ENCODE measurements at places on chromosomes 11 and 22.

DNA sequence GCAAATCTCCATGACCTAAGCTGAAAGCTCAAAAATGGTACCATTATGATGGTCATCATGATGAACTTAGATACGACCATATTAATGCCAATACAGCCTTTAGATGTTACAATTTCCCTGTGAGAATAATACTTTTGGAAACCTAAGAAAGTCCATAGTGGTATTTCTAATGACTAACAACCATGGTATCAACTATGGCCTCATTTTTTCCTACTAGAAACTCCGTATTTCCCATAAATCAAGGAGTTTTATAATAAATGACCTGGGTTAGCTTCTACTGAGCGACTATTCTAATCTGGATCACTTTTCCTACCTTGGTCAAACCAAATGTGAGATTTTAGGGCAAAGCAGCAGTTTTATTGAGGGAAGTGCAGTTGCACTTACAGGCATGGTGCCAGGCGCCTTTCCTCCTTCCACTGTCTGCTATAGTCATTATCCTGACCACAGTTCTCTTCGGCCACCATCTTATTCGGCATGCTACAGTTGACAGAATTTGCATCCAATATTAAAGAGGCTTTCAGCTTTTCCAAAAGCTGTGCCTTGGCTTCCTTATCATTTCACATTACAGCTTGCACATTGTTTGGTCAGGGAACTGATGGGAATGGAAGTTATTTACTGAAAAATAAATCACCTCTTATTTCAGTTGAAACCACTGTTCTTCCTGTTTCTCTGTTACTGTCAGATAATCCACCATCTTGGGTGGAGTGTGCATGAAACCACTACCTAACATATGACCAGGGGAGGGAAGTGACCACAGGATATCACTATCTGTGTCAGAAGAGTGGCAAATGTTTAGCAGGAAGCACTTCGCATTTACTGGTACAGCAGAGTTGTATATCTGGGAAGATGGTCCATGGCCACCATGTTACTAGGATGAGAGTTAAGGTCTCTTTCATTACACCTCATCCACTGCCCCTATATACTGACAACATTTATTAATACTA lies 74.5 kb upstream of the PICALM start:
- DNase-seq: peak; percentile 92

DNA sequence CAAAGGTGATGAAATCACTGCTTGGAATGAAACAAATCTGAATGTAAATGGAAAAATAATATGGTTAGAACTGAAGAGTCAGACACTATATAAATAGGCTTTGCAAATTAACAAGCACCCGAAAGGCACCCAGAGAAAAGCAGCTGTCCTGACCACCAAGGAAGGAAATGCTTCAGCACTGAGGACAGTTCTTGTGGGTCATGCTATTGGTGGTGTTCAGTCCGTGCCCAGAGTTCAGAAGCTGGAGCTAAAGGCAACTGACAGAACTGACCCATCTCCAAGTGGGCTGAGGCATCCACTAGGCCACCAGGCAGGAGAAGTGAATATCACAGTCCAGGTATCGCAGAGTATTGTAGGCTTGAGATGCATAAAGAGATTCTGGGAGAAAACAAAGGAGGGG lies 208.9 kb downstream of the OPCML start:
- DNase-seq: no peak

DNA sequence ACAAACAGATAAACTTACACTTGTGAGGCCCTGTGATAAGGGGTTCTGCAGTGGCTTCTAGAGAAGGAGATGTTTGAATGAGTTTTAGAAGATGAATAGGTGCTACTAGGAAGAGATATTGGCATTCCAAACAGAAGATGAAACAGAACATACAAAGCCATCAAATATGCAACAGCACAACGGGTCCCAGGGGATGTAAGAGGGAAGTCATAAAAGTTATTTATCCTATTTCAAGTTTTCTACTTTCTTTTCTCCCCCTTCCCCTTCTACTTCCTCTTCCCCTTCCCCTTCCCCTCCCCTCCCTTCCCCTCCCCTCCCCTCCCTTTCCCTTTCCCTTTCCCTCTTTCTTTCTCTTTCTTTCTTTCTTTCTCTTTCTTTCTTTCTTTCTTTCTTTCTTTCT lies 94.9 kb upstream of the CADM1 start:
- DNase-seq: no peak

DNA sequence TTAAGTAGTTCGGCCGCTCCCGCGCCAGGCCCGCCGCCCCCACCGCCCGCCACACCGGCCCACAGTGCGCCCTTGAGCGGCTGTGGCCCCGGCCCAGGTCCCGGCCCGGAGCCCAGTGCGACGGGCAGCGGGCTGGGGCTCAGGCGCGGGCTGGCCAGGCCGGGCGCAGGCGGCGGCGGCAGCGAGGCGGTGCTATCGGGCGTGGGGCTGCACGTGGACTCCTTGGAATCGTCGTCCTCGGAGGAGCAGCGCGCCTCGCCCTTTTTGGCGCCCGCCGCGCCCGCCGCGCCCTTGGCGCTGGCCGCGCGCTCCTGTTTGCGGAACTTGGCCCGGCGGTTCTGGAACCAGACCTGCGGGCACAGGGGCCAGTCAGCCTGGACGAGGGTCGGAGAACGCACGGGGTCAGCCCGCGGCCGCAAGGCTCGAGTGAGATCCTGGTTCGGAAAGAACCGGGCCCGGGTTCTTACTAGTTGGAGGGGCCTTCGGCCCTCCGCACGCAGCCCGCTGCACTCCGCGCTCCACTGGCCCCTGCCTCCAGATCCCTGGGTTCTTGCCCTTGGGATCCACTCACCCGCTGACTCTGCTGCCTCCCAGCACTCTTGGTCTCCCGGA lies 4.0 kb downstream of the PHOX2A start:
- peak; percentile 19 for DNase-seq

DNA sequence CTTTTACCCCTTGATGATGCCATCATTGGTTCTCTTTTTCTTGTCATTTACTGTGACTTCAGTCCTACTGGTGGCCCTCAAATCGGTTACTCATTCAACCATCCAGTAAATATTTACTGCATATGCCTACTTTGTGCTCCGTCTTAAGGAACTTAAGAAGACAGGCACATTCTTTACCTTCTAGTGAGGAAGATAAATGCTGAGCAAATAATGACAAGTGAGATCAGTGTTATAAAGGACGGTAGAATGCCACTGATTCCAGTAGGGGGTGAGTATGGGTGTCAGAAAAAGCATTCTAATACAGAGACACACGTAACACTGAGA lies 1.6 kb downstream of the ANKRD42 start:
- DNase-seq: peak; percentile 38

DNA sequence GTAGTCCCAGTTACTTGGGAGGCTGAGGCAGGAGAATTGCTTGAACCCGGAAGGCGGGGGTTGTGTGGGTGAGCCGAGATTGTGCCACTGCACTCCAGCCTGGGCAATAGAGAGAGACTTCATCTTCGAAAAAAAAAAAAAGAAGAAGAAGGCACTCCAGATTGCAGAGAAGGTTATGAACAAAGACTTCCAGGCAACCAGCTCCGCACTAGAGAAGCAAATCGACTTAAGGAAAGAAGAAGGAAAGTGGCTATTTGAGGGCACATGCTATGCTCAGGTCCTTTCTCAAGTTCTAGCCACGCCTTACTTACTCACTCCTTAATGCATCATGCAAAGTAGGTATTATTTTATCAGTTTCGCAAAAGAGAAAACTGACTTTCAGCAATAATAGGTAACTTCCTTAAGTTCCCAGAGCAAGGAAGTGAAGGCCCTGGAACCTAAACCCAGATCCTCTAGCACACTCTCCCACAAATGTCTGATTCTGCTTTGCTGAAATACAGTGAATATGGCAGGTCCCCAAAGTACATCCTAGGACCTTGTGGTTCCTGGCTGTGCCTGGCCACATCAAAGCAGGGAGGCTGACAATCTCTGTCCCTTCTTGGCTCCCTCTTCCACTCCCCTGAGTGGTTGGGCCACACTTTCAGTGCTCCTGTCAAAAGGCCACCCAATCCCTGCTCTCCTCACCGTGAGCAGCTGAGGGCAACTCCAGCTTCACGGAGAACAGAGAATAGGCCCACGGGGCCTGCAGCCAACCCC lies 14.2 kb downstream of the CD3E start:
- DNase-seq: peak; percentile 32

GRCh38 chr11:60994541-60995080 lies 23.1 kb downstream of the CD6 start:
- DNase-seq: no peak

DNA sequence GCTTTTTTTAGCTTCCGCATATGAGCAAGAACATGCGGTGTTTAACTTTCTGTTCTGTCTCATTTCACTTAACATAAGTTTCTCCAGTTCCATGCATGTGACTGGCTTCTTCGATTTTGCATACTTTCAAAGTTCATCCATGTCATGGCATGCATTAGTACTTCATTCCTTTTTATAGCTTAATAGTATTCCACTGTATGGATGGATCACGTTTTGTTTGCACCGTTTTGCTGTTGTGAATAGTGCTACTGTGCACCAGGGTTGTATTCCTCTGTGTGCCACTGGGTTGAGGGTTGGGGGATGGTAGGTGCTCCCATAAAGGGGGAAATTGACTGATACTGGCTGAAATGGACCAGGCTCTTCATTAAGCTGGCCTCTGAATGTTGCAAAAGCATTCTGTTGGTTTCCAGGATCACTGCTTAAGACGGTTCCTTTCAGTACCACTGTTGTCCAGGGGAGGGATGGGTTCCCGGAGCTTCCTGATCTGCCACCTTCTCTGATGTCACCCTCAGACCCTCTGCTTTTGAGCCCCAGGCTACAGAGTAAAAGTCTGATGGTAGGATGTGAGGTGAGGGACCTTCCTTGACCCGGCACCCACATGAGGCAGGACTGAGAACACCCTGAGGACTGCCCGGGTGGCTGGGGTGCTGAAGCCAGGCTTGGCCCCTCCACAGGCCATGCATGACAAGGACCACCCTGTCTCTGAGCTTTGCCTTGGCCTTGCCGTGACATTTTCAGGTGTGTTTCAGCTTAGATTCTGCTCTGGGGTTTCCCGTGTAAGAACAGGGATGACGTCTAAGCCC lies 24.4 kb downstream of the DGCR6L start:
- DNase-seq: no peak

DNA sequence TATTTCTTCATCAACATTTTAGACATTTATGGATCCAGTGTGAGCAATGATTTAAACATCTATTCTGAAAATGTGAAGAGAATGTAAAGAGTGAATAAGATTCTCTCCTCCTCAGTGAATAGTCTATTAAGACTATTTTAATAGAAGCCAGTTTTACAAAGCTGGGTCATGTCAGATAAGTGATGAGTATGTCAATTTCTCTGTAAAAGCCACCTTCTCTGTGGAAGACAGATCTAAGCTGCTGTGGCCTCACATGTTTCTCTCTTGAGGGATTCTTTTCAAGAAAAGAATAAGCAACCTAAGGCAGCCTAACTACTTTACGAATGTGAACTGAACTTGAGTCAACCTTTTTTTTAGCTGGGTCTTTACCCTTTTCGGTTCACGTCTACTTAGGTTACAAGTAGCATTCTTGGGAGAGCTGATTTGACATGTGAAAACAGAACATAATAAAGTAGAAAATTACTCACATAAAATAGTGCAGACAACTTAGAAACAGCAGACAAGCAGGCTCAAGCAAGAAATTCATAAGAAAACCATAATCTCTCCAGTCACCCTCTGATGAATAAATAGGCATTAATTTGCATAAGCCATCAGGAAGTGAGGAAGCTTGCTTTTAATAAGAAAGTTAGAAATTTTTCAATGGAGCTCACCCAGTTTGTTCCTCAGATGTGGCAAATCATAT lies 9.9 kb downstream of the CTSC start:
- DNase-seq: no peak
